ENCODE measurements at places on chromosomes 5 and 9. TPM values are rescaled to one million over a fixed set of nuclear protein-coding genes. Genes with fewer than 3 reads are reported as not detected.

- no peaks in the 10 kb centered on the region for H3K27me3 ChIP-seq
- no peak for DNase-seq
- no peak overlapping the region for H3K4me3 ChIP-seq
- no peak overlapping the region for H3K27ac ChIP-seq
- H3K36me3 ChIP-seq, result no peaks in the 10 kb centered on the region
- H3K4me1 ChIP-seq, result no peaks in the 10 kb centered on the region
These were observed 140.4 kb downstream of the CARTPT start for GRCh38 chr5:71859515-71859914.

DNA sequence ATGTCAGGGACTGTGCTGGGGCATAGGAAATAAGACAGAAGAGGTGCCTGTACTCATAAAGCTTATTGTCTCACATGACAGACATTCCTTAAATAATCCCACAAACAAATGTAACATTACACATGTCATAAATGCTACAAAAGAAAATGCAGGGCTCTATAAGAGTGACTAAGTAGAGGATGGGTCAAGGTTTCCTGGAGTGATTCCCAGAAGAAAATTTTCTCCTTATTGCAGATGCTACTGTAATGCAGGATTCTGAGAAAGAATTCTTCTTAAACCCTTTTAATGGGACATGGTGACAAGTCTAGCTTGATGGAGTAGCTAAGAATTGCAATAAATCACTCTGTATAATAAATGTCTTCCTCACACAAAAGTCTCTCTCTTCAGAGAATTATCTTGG lies 55.7 kb downstream of the SH3TC2 start:
- H3K36me3 ChIP-seq, result no peaks in the 10 kb centered on the region
- no peak for DNase-seq
- H3K27me3 ChIP-seq, result no peaks in the 10 kb centered on the region
- H3K4me3 ChIP-seq, result no peak overlapping the region
- H3K27ac ChIP-seq, result no peak overlapping the region
- H3K4me1 ChIP-seq, result peaks cover 17% of the 10 kb centered on the region

GRCh38 chr5:133340002-133340755 lies 272.2 kb downstream of the FSTL4 start:
- no peak overlapping the region for H3K27ac ChIP-seq
- no peaks in the 10 kb centered on the region for H3K27me3 ChIP-seq
- DNase-seq, result no peak
- H3K4me1 ChIP-seq, result no peaks in the 10 kb centered on the region
- H3K36me3 ChIP-seq, result no peaks in the 10 kb centered on the region

DNA sequence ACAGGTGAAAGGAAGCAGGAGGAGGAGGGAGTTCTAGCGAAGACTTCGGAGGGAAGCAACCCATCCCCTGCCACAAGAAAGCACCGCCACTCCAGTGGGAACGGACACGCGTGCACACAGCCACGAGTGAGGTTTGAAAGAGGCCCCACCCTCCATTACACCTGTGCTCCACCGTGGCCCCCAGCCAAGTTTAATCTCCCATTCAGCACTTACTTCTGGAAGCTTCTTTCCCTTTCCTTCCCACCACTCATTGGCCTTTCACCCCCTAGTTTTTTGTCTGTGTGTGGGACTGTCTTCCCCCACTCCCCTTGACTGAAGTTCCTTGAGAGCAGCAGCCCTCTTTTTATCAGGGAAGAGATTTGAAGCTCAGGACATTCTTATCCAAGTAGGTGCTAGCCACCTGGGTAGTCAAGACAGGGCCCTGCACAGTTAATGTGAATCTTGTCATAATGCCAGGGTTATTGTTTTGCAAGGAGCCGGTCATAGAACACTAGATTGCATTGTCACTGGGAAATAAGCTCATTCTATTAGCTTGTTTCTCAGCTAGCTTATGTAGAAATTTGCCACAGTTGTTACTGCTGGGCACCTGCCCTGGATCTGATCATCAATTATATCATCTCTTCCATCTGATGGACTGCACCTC lies 256.0 kb downstream of the DOCK8 start:
- no peaks in the 10 kb centered on the region for H3K36me3 ChIP-seq
- H3K27ac ChIP-seq, result peak overlapping the region; percentile 83
- H3K27me3 ChIP-seq, result no peaks in the 10 kb centered on the region
- H3K4me3 ChIP-seq, result peak overlapping the region; percentile 61
- H3K4me1 ChIP-seq, result peaks cover 29% of the 10 kb centered on the region

DNA sequence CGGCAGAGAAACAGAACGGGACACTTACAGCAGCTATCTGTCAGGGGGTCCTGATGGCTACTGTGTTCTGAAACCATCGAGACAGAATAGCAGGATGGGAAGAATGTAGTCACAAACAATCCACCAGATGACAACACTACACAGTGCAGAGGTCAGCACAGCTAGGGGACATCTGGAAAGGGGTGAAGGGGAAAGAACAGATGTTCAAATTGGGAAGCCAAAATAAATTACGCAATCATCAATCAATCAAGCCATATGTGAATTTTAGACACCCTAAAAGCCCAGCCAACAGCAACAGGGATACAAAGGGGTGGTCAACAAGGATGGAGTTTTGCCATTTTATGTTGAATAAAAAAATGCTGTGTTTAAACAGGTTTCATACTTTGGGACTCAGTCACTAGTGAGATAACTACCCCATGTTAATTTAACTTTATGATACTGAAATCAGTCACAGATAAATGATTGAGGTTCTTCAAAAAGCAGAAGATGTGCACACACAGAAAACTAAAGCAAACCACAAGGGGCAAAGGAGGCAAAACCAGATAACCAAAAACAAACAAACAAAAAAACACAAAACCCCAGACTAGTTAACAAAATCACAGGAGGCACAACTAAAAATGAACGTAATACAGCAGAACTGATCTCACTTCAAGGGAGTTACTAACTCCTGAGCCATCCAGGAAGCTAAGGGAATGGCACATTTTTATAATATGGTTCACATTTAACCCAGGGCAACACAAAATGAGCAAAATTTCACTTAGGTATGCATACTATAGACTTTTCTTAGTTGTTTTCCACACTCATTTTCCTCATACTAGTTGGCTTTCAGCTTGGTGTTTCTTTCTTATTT lies 65.9 kb downstream of the HABP4 start:
- H3K4me3 ChIP-seq, result no peak overlapping the region
- no peak for DNase-seq
- no peaks in the 10 kb centered on the region for H3K4me1 ChIP-seq
- no peaks in the 10 kb centered on the region for H3K27me3 ChIP-seq

DNA sequence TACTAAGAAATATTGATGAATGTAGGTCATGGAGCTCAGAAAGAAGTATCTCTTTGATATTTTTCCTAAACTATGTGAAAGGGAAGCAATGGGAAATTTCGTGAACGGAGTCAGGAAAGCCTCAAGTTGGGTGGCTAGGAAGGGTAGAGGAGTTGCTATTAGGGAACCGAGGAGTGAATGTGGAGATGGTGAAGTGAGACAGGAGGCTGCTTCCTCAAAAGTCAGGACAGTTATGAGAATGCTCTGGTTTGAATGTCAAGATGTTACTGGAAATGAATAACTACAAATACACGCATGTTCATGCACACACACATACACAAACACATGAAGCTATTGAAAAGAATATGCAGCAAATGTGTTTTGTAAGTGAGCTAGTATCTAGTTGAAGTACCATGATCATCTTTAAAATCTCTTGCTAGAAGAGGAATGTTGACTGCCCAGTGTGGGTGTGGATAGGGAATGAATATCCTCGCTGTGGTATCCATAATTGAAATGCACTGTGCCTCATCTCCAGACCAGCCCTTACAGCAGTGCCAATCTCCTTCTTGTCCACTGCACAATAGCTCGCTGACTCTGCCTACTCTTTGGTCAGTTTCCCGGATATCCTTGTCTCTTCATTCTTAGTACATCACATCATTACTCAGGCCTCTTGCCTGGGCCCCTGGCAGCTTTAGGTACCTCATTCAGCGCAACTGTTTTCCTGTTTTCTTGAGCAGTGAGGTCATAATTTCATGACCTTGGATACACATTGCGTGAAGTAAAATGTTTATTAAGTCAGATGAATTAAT lies 21.9 kb upstream of the PDCD1LG2 start:
- H3K4me1 ChIP-seq, result no peaks in the 10 kb centered on the region
- H3K27ac ChIP-seq, result no peak overlapping the region
- H3K4me3 ChIP-seq, result no peak overlapping the region
- no peaks in the 10 kb centered on the region for H3K27me3 ChIP-seq
- H3K36me3 ChIP-seq, result no peaks in the 10 kb centered on the region
- DNase-seq, result no peak

DNA sequence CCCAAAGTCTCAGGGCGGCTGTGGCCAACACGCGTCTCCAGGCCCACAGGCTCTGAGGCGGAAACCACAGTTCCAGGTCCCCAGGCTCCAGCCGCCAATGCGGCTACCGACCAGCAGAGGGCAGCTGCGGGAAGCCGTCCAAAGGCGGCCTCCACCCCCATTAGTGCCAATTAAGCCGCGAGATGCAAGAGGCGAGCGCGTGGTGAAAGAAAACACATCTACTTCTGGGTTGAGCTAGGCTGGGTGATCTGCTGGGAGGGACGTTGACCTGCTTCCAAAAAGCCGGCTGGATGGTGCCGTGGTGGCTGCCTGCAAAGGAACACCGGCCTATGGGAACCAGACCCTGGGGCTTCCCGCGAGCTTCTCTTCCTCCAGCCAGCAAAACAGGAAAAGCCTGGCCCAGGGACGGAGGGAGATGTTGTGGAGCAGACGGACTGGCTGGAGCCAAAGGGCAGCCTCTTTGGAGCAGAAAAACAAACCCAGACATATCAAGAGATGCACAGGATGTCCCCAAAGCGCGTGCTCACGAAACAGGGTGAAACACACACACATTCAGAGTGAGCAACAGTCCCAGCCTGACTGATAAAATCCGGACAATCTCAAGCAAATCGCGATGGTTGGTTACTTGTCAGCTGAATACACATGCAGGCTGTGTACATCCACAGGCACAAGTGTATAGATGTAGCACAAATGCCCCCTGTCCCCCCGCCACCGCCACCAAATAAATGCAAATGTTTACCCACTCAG lies 187.1 kb upstream of the BRINP1 start:
- peak; percentile 74 for DNase-seq
- no peaks in the 10 kb centered on the region for H3K27me3 ChIP-seq
- no peaks in the 10 kb centered on the region for H3K36me3 ChIP-seq
- peak overlapping the region; percentile 11 for H3K27ac ChIP-seq
- peak overlapping the region; percentile 39 for H3K4me3 ChIP-seq

Gene SKIC3
- polyA plus RNA-seq, result 14.3 TPM

DNA sequence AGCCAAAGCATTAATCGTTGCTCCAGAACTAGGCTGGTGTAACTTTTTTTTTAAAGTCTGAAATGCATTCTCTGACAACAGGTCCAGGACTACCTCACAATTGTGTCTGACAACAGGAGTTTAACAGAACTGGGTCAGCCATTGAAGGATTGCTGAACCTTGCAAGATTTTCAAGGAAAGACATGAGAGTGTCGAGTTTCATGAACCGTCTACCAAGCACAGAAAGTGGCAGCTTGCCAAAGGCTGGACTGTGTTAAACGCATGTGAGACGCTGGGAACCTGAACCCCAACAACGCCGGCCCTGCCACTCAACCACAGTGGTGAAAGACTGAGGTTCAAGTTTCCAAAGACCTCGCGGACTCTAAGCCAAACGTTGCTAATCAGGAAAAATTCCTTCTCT lies 79.1 kb downstream of the LHFPL2 start:
- H3K27ac ChIP-seq, result no peak overlapping the region
- DNase-seq, result peak; percentile 70
- H3K4me1 ChIP-seq, result peaks cover 49% of the 10 kb centered on the region
- no peaks in the 10 kb centered on the region for H3K27me3 ChIP-seq
- H3K36me3 ChIP-seq, result no peaks in the 10 kb centered on the region

DNA sequence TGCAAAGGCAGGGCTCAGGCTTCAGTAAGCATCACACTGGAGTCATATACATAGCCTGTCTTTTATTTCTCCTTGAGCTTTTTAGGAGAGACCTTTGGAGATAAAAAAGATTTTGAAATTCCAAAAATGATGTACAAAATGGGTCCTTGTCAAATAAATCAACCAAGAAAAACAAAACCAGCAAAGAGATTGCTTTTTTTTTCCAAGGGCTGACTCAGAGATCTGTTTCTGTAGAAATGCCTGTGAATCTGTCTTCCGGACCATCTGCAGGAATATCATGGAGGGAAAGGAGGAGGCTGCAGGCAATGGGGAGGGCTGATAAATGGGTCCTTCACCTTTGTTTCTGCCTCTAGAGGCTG lies 77.4 kb downstream of the SLIT3 start:
- no peak overlapping the region for H3K27ac ChIP-seq
- H3K4me1 ChIP-seq, result peaks cover 11% of the 10 kb centered on the region
- DNase-seq, result no peak
- H3K4me3 ChIP-seq, result no peak overlapping the region
- no peaks in the 10 kb centered on the region for H3K36me3 ChIP-seq
- no peaks in the 10 kb centered on the region for H3K27me3 ChIP-seq

DNA sequence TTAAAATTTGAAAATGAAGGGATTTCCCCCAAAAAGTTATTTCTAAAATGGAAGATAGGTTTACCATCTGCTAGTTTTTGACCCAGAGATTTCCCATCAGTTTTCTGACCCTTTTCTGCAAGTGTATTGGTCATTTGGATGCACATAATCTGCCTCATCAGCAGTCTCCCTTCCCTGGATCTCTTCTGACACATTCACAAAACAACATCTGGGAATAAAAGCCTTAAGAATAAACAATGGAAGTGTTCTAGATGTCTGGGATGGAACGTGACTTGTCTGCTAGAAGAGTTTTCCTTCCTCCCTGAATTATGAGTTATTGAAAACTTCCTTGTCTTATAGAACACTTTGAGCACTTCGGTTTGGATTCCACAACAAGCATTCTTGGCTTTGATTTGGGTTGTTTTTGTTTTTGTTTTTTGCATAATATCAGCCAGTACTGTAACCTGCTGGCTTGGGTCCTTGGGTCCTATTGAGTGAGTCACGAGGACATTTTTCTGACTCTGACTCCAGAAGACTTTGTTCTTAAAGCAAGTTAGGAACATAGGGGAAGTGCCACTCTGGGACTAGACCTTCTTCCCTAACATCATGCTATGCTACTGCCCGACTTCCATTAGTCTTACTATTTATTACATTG lies 18.2 kb upstream of the ESM1 start:
- no peak for DNase-seq
- no peak overlapping the region for H3K4me3 ChIP-seq
- H3K27ac ChIP-seq, result no peak overlapping the region
- no peaks in the 10 kb centered on the region for H3K36me3 ChIP-seq

DNA sequence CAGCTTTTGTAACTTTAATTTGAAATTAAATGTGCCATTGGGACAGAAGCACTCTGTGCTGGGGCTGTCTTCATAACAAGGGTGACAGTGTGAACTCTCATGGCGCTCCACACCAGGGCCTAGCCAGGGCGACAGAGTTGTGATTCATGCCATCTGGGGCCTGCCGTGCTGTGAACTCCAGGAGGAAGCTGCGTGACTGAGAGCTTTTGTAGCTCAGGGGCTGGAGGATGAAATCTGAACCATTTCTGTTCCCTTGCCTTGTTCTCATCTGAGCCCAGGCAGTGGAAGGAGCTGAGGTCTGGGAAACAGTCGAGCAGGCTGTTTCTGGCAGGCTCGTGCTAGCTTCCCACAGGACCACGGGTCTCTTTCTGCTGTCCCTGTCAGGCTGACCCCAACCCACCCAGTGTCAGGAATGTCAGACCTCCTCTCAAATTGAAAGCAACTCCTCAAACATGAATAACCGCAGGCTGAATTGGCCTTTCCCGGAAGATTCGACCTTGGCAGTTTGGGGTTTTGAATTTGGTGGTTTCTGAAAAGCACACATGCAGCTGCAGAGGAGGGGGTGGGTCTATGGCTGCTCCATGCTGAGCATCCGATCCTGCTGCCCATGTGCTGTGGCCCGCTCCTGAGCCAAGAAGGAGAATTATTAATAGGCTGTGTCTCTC lies 69.2 kb upstream of the RPS23 start:
- DNase-seq, result no peak
- no peaks in the 10 kb centered on the region for H3K36me3 ChIP-seq
- peak overlapping the region; percentile 23 for H3K27ac ChIP-seq
- H3K27me3 ChIP-seq, result no peaks in the 10 kb centered on the region
- peaks cover 11% of the 10 kb centered on the region for H3K4me1 ChIP-seq

Data from stomach (tissue), 19 donors.